Muscle of arm (tissue), 14 donors: ENCODE measurements at places on chromosomes 7 and 10. TPM values are rescaled to one million over a fixed set of nuclear protein-coding genes. Genes with fewer than 3 reads are reported as not detected.

DNA sequence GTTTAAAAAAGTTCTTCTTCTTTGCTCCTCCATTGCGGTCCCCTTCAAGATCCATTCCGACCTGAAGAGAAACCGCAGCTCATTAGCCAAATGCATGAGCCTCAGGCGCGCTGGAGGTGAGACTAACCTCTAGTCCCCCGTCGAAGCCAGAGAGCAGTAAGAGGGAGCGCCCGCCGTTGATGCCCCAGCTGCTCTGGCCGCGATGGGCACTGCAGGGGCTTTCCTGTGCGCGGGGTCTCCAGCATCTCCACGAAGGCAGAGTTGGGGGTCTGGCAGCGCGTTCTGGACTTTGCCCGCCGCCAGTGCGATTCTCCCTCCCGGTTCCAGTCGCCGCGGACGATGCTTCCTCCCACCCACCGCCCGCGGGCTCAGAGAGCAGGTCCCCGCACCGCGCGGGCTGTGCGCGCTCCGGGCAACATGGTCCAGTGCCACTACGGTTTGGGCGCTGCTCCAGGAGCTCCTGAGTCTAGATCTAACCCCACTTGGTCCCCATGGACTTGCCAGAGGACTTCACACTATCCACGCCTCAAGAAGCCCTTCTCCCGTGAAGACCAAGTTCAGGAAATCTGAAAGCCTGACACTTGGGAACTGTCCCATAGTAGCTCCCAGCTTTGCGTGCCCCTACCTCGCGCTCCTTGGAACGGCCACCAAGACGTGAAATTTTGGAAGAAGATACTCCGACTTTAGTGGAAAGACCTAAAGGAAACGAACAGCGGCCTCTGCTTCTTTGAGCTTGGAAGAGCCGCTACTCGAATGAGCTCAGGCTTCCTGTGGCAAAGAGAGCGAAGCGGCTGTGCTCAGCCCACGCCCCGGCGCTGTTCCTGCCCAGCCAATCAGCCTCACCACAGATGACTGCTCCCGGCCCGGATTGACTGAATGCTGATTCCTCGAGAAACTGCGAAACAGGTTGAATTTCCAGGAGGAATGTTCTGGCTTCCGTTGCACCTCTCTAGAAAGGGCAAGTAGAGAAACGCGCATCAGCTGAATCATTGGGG, at the start of gene ABCB1:
Gene ABCB1, minus strand, starts transcription at position 755 of the 995 bp plus-strand sequence. Its CDS starts 700 bp downstream, at position 55.
- peak; percentile 31 for DNase-seq

- DNase-seq = no peak
These were observed 12.8 kb upstream of the JMJD1C start for GRCh38 chr10:63478564-63478963.

GRCh38 chr7:151053096-151053495, 4.6 kb downstream of the CDK5 start:
- DNase-seq = no peak

DNA sequence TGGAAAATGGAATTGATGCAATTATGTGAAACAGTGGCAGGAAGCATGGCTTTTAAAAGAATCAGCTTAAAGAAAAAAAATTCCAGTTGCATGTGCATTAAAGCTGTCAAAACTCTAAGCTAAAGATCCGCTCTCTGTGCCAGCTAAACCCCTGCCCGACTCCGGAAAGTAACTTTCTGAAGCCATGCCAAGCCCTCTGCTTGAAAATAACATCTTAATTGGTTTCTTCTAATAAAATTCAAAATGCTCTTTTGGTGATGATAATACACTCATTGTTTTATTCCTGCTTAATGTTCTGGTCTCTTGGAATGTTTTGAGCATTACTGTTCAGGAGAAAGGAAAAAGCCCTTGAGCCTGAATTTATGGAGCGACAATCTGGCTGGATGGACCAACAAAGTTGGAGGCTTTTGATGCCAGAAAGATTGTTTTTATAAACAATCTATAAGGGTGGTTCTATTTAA, 11.7 kb downstream of the SEMA3C start:
- no peak for DNase-seq

DNA sequence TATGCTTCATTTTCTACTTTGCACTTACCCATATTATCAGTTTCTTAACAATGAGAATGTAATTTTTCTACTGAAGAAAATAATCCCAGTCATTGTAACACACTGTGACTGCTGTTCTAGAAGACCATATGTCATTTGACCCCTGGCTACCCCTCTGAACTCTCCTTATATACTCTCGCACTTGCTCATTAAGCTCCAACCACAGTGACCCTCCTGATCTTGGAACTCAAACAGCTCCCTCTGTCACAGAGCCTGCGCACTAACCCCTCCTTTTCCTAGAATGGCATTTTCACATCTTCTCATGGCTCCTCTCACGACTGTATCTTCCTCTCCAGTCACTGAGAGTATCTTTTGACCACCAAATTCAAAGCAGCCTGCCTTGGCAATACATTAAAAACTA, 169.7 kb downstream of the CACNA2D1 start:
- no peak for DNase-seq

DNA sequence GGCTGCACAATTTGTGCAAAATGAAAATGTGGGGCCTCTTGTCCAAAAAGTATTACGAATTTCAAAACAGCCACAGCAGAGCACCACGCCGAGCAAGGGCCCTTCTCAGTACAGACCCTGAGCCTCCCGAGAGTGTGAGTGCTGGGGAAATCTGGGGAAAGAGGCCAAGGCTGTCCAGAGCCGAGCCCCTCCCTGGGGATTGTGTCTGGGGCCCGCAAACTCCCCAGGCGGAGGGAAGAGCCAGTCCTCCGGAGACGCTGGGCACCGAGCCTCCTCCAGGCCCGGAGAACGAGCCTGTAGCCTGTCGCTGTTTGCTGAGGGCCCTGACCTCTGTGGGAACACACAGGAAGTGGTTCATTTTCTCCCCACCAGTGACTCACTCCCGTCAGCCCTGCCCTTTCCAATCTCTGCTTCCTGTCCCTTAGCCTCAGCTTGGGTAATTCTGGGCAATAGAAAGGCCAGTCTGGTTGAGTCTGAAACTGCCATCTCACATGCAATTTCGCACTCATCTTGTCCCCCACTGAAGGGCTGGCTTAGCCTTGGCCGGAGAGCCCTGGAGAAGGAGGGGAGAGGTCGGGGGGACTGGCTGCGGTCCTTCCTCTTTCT, 19.5 kb upstream of the GNA12 start:
- DNase-seq = peak; percentile 57

GRCh38 chr7:27239387-27240014, 3.1 kb upstream of the EVX1 start:
- DNase-seq = no peak

DNA sequence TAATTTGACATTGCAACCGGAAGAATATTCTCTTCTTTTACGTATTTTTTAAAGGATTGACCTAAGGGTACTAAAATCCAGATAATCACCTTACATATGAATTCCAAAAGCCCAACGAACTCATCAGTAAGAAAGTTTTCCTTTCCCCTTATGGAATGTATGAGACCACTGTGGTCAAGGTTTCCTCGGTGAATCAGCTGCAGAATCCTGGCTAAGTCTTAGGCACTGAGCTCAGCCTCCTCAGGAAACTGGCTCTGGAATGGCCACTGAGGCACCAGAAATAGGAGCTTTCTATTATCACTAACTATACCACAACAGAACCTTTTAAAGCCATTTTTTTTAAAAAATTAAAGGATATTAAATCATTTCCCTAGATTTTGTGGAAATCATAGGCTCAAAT, 21.0 kb downstream of the SVIL start:
- no peak for DNase-seq

DNA sequence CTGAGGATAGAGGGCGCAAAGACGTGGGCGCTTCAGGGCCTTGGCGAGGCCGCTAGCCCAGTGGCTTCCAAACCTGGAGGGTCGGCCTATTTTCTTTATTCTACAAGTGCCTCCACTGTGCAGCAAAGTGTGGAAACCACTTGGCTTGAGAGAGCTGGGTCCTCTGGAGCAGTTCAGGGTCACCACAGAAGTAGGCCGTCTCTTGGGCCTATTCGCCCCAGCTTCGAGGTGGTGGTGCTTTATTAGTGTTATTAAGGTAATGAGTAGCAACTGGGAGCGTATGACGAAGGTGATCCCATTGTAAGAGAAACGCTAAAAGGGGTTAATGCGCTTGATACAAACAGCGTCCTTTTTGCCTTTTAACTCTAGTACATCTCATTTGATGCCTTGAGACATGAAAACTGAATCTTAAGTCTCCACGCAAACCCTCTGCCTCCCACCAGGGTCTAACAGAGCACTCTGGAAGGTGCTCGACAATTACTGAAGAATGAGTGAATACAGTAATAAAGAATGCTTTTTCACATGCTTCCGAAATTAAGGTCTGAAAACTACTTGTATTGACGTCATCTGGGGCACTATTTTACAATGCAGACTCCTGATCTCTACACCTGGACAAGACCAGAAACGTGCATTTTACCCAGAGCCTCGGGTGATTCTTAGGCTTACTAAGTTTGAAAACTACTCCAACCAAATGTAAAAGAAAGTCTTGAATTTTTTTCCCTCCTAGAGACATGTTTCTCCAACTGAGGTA, 647 bp upstream of the GSAP start:
- no peak for DNase-seq

DNA sequence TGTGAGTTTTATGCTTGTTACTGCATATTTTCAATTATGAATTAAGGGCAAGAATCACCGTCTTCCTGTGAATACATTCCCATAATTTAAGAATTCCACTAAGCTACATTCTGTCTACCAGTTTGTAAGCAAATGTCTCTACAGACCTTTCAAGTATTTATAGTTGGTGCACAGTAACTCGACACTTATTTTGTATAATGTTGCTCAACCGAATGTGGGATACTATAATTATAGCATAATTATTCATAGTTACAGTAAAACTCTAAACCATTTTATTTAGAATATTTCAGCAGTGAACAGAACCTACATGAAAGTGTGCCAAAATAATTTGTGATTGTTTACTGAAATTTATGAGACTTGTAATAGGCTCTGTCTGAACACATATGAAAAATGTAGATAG, 17.3 kb upstream of the CUBN start:
- no peak for DNase-seq

Gene ENTPD1
- 16.2 TPM for polyA plus RNA-seq

Gene SLC13A4
- 0.37 TPM for polyA plus RNA-seq

Gene EPO
- not detected for polyA plus RNA-seq
